ENCODE measurements at places on chromosomes 5 and 9. TPM values are rescaled to one million over a fixed set of nuclear protein-coding genes. Genes with fewer than 3 reads are reported as not detected.

Gene SEMA6A
- total RNA-seq: 31.6 TPM

Gene FAM221B
- 0.25 TPM for total RNA-seq

Gene PCDHGA12
- 5.6 TPM for total RNA-seq

Gene PHYHD1
- 25.5 TPM for total RNA-seq

- no peak for DNase-seq
Measured at GRCh38 chr5:10593531-10594181, 29.8 kb downstream of the ANKRD33B start.

GRCh38 chr5:149432376-149432775 is 53.3 kb upstream of the IL17B start:
- no peak for DNase-seq

DNA sequence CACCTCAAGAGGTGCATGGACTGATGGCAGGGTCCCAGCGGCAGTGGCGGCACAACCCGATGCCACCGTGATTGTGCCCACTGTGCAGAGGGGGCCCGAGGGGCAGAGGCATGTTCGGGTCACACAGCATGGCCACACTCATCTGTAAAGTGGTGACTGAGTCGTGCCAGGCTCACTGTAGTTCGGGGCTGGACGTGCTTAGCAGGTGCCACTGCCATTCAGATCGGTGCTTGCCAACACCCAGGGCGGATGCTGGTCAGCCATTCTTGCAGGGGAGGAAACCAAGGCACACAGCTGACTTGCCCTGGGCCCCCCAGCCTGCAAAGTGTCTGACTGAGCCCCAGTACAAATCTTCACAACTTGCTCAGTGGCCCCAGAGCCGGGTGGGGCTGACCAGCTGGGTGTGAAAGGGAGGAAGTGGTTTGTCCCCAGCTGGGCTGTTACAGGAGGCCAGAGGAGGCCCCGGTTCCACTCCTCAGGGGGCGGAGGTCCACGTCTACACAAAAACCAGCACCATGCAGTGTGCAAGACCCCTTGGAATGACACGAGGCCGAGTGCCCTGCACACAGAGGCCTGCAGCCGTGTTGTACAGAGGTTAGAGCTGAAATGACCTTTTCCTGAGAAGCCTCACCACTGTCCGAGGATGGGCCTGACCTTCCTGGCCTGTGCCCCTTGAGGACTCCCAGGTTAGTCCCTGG is 17.9 kb downstream of the FGD3 start:
- no peak for DNase-seq

DNA sequence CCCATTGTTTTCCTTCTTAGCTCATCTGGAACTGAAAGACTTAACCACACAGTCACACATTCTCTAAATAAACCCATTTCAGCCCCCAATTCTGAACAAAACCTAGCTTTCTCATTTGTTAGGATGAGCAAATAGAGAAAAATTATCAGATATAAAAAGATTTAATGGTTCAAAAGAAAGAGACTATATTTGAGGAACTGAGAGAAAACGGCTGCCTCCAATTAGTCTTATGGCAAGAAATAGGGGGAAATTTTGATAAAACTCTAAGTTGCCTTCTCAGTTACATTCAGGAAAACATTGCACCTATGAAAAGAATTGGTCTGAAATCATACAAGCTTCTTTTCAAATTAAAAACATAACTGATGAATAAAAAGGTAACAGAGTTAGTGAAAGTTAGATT is 63.7 kb upstream of the ALDH1B1 start:
- DNase-seq: no peak

- DNase-seq: peak; percentile 54
Measured at GRCh38 chr9:81431641-81432040, 257.7 kb downstream of the TLE1 start.

DNA sequence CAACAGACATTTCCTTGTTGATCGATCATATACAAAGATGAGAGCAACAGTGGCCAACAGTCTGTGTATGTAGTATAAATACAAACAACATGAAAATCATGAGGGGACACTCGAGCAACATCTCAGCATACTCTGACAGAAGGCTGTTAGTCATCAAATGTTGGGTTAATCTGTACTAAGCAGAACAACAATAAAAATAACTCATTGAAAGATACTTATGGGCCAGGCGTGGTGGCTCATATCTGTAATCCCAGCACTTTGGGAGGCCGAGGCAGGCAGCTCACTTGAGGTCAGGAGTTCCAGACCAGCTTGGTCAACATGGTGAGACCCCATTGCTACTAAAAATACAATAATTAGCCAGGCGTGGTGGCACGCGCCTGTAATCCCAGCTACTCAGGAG is 67.3 kb downstream of the SCAI start:
- DNase-seq: no peak

DNA sequence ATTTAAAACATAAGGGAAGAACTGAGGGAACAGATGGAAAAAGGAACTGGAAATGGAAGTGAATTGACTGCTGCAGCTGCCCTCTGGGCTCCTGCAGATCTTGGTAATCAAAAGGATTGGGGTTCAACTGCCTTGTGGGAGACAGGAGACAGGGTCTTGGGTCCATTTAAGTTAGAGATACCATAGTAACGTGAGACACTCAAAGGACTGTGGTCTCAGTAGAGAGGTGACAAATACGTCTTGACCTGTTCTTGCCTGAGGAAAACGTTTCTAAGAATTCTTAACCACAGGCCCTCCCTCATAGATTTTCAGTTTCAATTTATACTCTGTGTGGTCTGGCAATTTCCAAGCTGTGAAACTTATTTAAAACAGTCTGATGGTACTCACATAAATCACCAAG is 100.8 kb upstream of the DHFR start:
- no peak for DNase-seq

- DNase-seq: no peak
Measured at GRCh38 chr5:173175523-173175922, 31.2 kb downstream of the BNIP1 start.
